ENCODE measurements at places on chromosomes 12 and 14.

- no peak for DNase-seq
These were observed 156.7 kb downstream of the NUAK1 start for GRCh38 chr12:105982022-105982421.

DNA sequence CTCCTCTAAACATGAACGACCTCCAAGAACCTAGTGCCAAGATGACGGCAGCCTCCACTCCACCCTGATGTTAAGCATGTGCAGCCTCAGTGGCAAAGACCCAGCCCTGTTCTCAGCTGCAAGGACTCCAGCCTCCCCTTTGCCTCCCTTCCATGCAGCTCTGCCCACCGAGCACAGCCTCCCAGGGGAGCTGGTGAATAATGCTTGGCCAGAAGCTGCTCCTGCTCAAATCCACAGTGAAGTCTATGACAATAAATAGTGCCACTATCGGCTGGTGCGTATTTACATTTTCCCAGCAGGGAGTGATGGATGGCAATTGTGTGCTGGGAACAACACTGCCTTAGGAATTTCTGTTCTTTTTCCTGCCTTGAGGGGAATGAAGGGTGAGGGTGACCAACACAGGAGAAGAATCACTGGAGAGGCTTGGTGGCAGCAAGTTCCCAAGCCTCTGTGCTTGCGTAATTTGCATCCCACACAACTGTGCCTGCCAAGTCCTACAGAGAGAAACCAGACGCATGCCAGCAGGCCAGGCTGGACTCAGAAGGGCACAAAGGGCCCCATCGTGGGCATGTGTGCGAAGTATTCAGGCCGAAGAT, 29.9 kb upstream of the TC2N start:
- no peak for DNase-seq

DNA sequence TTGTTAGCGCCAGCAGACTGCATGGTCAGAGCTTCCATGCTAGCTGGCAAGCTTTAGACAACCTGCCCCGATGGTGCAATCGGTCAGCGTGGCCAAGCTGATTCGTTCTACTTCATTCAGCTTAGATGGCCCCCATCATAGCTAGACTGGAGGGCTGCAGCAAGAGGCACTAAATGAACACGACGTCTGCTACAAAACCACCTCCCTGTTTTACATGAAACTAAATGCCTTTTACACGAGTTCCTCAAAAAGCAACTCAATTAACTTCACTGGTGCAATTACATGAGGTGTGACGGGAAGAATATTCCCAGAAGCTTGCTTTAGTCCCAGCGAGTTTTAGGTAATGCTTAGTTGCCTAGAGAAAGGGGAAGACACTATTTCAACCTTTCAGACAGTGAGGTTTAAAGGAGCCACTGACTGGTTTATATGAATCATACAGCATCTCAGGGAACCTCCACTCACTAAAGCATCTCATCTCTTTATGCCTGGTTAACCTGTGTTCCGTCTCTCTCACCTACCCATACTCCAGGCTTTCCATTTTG, 8.4 kb downstream of the NIN start:
- DNase-seq, result peak; percentile 27

DNA sequence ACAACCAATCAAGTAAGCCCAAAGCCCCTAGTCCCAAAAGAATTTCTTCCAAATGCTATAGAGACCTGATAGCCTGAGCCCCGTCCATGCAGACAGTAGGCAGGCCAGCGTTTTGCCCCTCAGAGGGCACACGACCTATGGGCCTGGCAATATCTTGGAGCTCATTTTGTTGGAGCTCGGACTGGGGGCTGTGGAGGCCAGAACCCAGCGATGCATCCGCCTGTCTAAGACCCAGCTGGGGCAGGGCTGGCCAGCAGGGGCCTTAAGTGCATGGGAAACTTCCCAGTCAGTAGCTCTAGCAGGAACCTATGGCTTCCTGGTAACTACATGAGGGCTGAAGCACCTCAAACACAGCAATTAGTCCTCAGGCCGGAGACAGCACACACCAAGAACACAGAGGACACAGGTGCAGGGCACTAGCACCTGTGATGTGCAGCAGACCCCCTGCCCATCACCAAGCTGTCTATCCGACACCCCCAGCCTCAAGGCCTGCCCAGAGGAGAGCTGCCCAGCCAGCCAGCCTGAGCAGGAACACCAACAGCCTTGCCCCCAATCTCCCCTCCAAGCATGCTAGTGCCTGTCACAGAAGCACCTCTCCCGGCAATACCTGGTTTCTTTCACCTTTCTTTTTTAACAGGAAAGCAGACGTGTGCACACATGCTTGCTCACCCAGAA, 50.8 kb downstream of the ARL6IP4 start:
- no peak for DNase-seq

DNA sequence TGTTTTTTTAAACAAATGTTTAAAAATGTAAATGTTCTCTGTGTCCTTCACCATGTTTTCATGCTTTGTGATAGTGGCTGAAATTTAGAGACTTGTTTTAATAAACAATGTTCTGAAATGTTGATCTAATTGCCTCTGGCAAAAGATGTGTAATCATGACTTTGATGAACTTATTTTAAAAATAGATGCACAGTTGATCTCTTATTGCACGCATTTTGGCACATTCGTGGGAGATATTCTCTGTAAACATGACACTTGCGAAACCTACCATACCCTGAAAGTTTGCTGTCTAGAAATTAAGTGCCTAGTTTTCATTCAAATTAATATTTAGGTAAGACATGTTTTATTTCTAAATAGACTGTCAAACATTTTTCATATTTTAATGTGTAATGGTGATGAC, 119.7 kb upstream of the DNM1L start:
- DNase-seq, result no peak

DNA sequence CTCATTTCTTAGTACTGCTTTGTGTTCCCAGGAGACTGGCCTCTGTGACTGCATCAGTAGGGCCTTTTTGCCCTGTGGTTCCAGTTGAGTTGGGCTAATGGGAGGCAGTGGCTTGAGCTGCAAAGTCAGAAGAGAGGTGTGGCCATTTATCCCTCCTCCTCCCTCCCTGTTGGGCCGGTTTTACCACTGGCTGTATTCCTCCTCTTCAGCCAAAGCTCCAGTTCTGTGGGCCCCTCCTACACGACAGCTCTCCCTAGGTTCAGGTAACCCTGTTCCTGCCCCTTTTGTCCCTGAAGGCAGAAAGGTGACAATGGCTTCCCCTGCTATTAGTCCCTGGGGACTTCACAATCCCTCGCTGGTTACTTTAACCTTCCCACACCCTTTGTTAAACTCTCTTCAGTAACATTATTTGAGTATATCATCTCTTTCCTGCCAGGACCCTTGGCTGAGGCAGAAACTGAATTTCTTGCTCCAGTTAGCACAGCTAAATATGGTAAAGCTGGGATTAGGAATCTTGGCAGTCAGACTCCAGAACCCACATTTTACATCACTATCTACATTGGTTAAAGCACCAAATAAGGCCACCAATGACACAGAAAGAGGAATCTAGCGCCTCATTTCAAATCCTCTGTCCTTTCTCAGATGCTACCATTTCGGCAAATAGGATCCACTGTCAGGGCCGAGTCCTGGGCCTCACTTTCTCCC, 121.9 kb upstream of the SLC35F4 start:
- DNase-seq, result no peak

- DNase-seq, result no peak
These were observed 493.5 kb downstream of the NAV3 start for GRCh38 chr12:78324234-78324633.

- DNase-seq, result no peak
These were observed 8.6 kb downstream of the LGR5 start for GRCh38 chr12:71448150-71448581.

DNA sequence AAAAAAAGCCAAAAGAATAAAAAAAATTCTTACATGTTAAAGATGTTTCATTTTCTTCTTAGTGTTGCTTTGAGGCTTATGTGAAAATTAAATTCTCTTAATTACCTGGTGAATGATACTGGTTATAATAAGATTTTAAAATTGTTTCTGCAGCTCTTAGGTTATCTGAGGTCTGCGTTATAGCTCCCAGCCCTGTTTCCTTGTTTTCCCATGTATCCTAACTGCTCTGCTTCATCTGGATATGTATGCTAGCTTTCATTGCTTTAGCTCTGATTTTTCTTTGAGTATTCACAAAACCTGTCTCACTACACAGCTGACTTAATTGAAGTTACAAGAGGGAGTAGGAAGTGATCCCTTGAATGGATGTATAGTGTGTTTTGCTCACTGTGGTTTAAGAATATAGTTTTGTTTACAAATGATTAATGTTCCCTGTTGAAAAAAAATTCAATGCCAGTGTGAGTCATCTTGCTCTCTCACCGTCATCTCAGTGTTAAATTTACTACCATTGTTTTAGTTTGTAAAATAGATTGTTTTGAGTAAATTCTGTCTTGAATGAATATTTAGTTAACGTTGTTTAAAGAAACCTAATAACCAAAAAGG, 26.8 kb downstream of the CPSF6 start:
- DNase-seq, result no peak

GRCh38 chr14:93032421-93032936, 83.2 kb downstream of the ITPK1 start:
- DNase-seq, result no peak

- DNase-seq, result no peak
These were observed 12.5 kb downstream of the NR2C1 start for GRCh38 chr12:95060951-95061350.

DNA sequence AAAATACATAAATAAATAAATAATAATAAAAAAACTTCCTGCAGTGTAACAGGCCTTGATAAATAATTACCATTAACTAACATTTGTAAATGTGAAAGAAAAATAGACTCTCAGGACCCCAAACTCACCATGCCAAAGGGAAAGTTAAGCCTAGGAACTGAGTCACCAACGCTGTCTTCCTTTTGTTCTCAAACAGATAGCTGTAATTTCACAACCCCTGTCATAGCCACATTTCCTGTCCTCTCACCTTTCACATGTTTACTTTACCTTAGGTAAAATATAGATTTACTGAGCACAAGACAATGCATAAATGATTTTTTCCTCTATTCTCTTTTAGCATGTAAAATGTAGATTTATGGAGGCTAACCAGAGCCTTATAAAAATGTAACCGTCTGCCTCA, 35.9 kb upstream of the CHST11 start:
- no peak for DNase-seq

DNA sequence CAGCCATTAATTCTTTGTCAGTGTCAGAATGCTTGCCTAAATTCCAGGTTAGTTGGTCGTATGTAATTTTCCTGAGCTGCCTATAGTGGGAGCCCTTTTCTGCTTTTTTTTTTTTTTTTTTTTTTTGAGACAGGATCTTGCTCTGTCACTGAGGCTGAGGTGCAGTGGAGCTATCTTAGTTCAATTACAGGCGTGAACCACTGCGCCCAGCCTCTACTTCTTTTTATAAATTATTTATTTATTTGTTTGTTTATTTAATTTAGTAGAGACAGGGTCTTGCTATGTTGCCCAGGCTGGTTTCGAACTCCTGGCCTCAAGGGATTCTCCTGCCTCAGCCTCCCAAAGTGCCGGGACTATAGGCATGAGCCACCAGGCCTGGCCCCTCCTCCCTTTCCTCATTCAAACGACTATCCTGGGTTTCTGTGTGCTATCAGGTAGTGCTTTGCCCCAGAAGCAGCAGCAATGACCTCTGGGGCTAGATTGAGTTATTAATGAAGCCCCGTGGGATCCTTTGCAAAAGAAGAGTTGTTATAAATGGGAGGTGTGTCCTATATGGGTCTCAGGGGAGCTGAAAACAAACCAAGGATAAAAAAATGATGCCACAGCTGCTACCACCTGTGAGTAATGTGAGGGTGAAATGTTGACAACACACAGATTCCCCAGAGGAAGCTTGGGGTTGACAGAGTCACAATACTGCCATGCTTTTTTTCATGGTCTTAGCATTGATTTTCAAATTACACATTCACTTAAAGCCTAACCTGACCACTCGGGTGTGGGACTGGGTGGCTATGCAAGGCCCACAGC, 34.6 kb upstream of the NFKBIA start:
- DNase-seq, result no peak

- DNase-seq, result peak; percentile 54
These were observed 70.1 kb downstream of the PHETA1 start for GRCh38 chr12:111298582-111299436.

DNA sequence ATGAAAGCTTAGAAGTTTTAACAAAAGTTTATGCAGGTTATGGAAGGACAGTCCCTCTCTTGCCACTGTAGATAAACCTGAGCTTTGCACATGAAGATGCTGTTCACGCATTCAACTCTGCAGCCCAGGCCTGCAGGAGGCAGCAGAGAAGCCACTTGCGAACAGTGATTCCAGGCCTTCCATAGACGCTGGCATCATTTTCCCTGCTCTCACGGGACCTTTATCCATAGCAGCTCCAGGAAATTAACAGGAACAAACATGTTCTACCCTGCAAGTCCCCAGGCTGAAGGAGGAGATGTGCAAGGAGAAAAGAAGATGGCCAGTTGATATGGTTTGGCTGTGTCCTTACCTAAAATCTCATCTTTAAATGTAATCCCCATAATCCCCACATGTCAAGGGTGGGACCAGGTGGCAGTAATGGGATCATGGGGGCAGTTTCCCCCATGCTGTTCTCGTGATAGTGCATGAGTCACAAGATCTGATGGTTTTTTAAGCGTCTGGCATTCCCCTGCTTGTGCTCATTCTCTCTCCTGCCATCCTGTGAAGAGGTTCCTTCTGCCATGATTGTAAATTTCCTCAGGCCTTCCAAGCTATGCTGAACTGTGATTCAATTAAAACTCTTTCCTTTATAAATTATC, 2.0 kb downstream of the ERP27 start:
- no peak for DNase-seq

DNA sequence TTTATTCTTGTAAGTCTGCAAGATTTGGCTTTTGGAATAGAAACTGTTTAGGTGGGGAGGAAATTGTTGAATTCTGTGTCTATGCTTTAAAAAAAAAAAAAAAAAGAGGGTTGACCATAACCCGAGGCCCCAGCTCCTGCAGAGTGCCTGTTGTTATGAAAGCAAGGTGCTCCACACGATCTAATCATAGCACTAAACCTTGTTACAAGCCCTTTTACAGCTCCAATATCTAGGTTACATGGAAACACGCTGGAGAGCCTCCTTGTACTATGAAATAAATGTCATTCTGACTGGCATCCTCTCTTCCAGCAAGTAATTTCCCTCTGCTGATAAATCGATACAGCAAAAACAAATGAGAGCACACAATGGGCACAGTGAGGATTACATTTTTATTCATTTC, 303.1 kb upstream of the SOX5 start:
- no peak for DNase-seq

GRCh38 chr12:131574395-131574771, 136.5 kb upstream of the SFSWAP start:
- DNase-seq, result no peak

DNA sequence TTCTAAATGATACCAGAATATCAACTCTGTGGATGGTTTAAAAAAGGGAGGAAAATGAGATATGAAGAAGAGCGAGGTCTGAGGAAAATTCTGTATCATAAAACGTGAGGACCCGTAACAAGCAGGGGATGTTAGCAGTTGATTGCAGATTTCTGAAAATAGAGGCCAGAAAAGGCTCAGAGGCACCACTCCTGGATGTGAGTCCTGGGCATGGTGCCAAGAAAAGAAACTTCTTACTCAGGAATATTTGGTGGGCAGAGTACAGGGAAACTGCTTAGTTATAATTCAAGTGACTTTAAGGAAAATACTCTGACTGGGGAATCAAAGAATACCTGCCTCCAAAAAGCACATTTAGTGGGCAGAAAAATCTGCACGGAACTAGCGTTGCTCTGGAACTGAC, 85.5 kb downstream of the PRICKLE1 start:
- no peak for DNase-seq

Measured in CD8-positive, alpha-beta T cell (primary cell).